Activated T-cell treated with anti-CD3 and anti-CD28 coated beads, Interleukin-2, amount 50 U/mL, for 72 hours (primary cell): ENCODE measurements at places on chromosomes 1 and 21. TPM values are rescaled to one million over a fixed set of nuclear protein-coding genes. Genes with fewer than 3 reads are reported as not detected.

Gene CNKSR1
- 1.1 TPM for total RNA-seq

Gene ITLN2
- total RNA-seq, result not detected

Gene CD160
- 0.29 TPM for total RNA-seq

DNA sequence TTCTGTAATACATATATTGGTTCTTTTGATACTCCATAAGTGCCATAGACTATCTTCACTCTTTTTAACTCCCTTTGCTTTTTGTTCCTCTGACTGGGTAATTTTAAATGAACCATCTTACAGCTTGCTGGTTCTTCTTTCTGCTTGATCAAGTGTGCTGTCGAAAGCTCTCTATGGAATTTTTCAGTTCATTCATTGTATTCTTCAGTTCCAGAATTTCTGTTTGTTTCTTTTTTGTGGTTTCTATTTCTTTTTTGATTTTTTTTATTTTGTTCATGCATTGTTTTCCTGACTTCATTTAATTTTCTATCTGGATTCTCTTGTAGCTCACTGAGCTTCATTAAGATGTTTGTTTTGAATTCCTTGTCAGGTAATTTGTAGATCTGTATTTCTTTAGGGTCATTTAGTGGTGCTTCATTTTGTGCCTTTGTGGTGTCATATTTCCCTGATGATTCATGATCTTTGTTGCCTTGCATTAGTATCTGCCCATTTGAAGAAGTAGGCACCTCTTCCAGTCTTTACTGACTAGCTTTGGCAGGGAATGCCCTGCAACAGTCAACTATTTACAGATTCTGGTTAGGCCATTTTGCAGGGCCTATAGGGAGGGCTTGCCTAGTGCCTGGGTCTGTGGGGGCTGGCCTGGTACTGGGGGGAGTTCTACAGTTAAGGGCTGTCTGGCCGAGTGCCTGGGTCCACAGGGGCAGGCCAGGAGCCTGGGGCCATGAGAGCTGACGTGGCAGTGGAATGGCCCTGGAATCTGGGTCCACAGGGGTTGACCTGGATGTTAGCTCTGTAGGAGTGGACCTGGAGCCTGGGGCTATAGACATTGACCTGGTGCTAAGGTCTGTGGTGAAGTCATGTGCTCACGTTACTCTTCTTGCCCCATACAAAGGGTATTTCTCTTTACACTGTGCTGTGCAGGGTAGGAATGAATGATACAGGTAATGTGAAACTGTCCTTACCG is 89.7 kb downstream of the MAGI3 start:
- DNase-seq, result no peak
- no peaks in the 10 kb centered on the region for H3K27me3 ChIP-seq
- H3K4me1 ChIP-seq, result peaks cover under 1% of the 10 kb centered on the region
- H3K36me3 ChIP-seq, result peaks cover 20% of the 10 kb centered on the region
- no peak overlapping the region for H3K27ac ChIP-seq

- H3K27ac ChIP-seq, result peak overlapping the region; percentile 34
- no peak for DNase-seq
- H3K27me3 ChIP-seq, result peaks cover 32% of the 10 kb centered on the region
- no peaks in the 10 kb centered on the region for H3K36me3 ChIP-seq
- peaks cover 62% of the 10 kb centered on the region for H3K4me1 ChIP-seq
Measured at GRCh38 chr1:200737647-200738291, 924 bp upstream of the CAMSAP2 start.

DNA sequence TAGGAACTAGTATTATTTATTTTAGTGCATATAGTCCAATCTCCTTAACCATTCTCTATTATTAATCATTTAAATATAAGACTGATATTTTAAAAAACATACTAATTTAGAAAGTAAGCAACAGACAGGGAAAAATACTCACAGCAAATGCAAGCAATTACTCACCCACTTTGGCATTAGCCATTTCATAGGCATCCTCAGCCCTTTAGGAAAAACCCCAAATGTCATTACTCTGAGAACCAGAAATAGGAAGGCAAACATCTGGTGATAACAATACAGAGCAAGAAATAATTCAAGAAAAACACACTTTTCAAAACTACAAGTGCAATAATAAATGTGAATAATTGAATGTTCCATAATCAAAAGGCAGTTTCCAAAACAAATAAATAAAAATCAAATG is 545.1 kb downstream of the PLPP3 start:
- no peak overlapping the region for H3K4me3 ChIP-seq
- H3K27ac ChIP-seq, result no peak overlapping the region
- no peaks in the 10 kb centered on the region for H3K27me3 ChIP-seq
- no peaks in the 10 kb centered on the region for H3K4me1 ChIP-seq
- peaks cover 1% of the 10 kb centered on the region for H3K36me3 ChIP-seq

DNA sequence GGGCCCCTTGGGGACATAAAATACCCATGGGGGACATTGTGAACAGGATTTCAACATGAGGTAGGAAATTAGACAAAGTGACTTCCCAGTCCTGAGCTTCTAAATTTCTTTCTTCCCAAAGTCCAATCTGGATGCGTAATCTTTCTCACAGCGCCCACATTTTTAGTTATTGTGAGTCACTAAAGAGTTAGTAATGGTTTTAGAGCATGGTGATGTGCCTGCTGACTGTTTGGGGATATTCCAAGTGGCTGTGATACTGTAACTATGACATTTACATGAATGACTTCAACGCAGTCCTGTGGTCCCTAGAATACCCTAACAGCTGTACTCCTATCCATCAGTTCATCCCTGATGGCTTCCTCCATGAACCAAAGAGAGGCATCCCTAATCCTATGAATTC is 224.0 kb upstream of the COA6 start:
- H3K27me3 ChIP-seq, result peaks cover 36% of the 10 kb centered on the region
- peaks cover 17% of the 10 kb centered on the region for H3K4me1 ChIP-seq
- no peak for DNase-seq
- H3K36me3 ChIP-seq, result peaks cover 2% of the 10 kb centered on the region
- H3K27ac ChIP-seq, result no peak overlapping the region

DNA sequence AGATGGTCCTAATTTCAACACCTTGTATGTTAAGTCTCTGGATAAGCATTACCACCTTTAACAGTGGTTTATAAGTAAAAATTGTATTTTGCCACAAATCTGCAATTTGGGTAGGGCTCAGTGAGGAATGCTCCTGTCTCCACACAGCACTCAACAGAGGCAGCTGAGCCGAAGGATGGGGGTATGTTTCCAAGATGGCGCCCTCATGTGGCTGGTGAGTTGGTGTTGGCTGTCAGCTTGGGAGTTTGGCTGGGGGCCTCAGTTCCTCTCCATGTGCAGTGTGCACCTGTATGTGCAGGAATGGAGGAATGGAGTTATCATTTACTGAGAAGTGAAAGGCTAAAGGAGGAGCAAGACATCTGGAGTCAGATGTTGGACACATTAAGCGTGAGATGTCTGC is 136.8 kb downstream of the GABPA start:
- H3K36me3 ChIP-seq, result no peaks in the 10 kb centered on the region
- no peak overlapping the region for H3K27ac ChIP-seq
- H3K27me3 ChIP-seq, result no peaks in the 10 kb centered on the region
- H3K4me1 ChIP-seq, result no peaks in the 10 kb centered on the region
- H3K4me3 ChIP-seq, result no peak overlapping the region

DNA sequence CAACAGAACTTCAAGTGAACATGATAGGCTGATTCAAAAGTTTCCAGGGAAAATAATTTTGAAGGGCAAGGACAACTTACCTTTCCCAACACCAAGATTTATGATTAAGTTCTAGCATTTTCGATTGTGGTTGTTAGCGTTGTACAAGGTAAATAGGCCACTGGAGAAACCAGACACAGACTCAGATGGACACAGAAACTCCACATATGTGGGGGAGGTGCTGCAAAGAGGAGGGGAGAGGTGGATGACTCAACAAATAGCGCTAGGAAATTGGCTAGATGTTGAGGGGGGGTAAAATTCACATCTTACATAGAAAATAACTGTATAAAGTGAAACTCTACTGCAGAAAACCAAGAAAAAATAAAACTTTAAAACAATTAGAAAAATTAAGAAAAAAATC is 564.4 kb downstream of the MATN1 start:
- peaks cover 23% of the 10 kb centered on the region for H3K27me3 ChIP-seq
- DNase-seq, result no peak
- no peaks in the 10 kb centered on the region for H3K4me1 ChIP-seq
- H3K27ac ChIP-seq, result no peak overlapping the region
- H3K36me3 ChIP-seq, result no peaks in the 10 kb centered on the region
